Stimulated activated CD4-positive, alpha-beta T cell treated with anti-CD3 and anti-CD28 coated beads, Interleukin-15, amount 100 ng/mL, for 24 hours (primary cell): ENCODE measurements at places on chromosomes 13 and 19.

DNA sequence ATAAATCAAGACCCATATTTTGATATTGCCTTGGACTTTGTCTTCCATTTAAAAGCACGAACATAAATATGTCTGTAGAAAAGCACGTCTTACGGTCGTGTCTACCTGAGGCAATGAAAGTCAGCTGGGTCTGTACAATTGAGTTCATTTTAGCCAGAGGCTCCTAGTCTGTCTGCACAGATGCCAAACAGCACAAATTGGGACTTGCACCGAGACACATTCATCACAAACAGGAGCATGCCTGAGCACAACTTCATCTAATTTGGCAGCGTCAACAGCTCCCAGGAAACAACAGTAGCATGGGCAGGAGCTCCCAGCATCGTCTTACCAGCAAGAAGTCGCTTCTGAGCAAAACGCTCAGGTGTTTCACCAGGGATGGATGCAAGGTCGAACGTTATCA is 687.0 kb downstream of the EFNB2 start:
- no peak for DNase-seq

- DNase-seq: no peak
Measured at GRCh38 chr19:17627921-17628320, 60.2 kb downstream of the UNC13A start.

DNA sequence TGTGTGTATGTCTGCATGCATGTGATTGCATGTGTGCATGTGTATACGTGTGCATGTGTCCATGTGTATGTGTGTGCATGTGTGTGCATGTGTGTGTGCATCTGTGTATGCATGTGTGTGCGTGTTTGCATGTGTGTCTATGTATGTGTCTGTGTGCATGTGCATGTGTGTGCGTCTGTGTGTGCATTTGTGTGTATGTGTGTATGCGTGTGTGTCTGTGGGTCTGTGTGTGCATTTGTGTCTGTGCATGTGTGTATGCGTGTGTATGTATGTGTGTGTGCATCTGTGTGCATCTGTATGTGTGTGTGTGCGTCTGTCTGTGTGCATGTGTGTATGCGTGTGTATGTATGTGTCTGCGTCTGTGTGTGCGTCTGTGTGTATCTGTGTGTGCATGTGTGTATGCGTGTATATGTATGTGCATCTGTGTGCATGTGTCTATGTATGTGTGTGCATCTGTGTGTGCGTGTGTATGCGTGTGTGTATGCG is 3.0 kb downstream of the STXBP2 start:
- DNase-seq: no peak

DNA sequence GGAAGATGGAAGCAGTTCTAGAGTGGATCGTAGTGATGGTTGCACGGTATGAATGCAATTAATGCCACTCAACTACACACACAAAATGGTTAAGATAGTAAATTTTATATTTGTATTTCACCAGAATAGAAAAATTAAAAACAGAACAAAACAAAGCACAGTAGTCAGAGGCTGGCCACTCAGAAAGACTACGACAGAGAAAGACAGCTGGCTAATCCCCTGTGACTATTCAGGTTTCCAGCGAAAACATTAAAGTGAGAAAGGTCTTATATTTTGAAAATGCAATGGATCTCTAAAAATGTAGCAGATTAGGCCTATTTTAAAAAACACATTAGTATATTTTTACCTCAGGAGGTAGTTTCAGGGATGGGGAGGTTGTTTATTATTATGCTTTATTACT is 131.3 kb upstream of the POSTN start:
- DNase-seq: no peak

DNA sequence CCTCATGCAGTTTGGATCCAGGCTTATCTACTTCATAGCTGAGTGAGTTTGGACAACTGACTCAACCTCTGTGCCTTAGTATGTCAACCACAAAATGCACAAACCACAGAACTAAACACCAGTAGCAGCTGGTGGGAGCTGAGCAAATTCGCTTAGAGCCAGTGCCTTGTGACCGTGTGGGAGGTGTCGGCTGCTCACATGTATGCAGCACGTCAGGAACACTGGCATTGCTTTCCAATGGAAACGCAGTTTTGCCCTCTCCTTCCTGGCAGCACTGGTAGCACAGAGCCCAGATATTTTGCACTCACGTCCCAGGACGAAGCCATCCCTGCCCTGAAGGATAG is 8.3 kb upstream of the NTN5 start:
- DNase-seq: no peak

DNA sequence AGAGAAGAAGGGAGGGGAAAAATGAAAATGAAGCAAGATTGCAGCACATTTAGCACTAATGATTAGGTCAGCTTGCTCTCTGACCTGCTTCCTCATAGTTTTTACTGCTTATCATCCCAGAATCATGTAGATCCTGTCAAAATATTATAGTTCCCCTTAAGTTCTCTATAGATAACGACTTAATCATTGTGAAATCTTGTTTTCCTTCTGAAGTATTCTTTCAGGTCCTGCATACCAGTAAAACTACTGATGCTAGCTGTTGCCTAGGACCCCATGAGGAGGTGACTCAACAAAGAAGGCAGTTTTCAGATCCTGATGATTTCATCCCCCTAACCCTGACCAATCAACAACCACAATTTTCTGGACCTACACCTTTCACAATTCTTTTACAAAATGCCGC is 1131.7 kb downstream of the SLITRK5 start:
- no peak for DNase-seq

- DNase-seq: no peak
Measured at GRCh38 chr19:45769821-45770191, 754 bp upstream of the SIX5 start.

- DNase-seq: no peak
Measured at GRCh38 chr19:13951799-13952153, 533 bp upstream of the DCAF15 start.

- DNase-seq: no peak
Measured at GRCh38 chr13:110506396-110506795, 55.1 kb downstream of the RAB20 start.

DNA sequence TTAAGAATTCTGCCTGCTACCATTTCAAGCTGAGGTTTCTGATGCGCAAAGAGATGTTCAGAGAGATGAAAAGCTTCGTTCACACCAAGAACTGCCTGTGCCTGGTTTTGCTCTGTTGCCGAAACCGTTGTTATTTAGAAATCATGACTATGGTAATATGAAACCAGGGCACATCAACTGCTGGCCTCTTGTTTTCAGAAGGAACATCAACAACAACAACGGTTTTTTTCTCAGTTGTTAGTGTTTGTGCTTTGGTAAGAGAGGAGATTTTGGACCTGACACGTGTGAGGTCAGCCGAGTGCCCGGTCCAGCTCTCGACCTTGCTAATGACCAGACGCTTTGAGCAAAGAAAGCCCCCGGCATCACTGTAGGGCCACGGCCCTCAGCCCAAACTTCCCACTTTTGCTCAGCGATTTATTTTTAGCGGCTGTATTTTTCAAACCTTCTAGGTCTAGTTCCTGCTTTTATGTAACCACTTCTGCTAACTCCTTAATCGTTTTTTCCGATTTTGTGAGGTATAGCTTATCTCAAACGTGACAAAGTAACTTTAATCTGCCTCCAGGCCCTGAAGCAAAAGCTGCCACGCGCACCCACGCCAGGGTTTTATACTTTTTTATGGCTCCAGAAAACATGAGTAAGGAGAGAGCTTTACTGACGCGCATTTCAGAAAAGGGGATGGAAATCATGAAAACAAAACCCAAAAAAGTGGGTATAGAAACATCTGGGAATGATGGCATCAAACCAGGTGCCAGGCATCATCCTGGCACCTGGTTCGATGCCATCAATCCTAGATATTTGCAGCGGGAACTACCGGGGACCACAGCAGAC is 42.0 kb downstream of the KLF2 start:
- peak; percentile 44 for DNase-seq

GRCh38 chr19:47168065-47168464 is 37.4 kb downstream of the SAE1 start:
- DNase-seq: no peak

GRCh38 chr13:98097749-98098148 is 45.1 kb upstream of the FARP1 start:
- DNase-seq: no peak

GRCh38 chr19:55437410-55437809 is 5.7 kb downstream of the SHISA7 start:
- DNase-seq: peak; percentile 37

DNA sequence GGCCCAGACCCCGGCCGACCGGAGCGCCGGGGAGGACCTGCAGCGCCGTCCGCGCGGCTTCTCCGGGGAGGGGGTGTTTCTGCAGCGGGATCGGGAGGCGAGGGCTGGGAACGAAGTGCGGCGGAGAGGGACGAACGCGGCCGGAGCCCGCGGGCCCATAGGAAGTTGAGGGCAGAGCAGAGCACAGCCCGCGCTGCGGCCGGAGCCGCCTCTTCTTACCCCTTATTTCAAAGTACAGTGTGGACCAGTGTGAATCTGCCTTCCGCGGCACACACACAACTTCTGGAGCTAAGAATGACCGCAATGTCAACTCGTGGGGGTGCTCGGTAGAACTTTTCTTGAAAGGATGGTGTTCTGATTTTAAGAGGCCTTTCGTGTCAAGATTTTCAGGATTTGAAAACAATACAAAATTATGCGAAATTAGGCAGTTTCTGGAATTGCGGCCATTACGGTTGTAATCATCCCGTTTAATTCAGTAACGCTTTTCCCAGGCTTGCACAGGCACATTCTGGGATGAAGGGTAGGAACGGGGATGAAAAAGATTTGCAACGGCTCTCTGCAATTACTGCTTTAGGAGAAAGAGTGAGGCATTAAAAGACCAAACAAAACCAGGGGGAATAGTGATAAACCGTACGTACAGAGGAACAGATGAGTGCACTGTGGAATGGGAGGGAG is 821 bp downstream of the TDRD3 start:
- peak; percentile 58 for DNase-seq

DNA sequence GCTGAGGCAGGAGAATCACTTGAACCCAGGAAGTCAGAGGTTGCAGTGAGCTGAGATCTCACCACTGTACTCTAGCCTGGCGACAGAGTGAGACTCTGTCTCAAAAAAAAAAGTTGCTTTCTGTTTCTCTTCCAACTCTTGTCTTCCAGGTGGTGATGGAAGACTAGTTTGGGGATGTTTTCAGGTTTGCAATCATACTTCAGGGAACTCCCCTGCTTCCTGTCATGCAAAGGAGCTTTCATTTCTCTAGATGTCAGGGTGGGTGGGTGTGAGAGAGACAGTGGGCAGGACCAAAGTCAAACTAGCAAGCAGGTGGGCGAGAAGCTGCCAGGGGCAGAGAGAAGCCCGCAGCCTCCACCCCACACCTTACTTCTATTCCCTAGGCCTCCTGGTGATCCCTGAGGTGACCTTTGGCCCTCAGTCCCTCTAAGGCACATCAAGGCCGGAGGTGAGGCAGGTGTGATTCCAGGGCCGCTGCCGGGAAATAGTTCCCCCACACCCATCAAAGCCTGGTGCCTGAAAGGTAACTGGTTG is 25.7 kb downstream of the CCNE1 start:
- DNase-seq: peak; percentile 64

GRCh38 chr19:54390942-54391577 is 24.2 kb upstream of the TTYH1 start:
- peak; percentile 74 for DNase-seq

- DNase-seq: no peak
Measured at GRCh38 chr13:44760434-44760833, 184.3 kb upstream of the TSC22D1 start.

DNA sequence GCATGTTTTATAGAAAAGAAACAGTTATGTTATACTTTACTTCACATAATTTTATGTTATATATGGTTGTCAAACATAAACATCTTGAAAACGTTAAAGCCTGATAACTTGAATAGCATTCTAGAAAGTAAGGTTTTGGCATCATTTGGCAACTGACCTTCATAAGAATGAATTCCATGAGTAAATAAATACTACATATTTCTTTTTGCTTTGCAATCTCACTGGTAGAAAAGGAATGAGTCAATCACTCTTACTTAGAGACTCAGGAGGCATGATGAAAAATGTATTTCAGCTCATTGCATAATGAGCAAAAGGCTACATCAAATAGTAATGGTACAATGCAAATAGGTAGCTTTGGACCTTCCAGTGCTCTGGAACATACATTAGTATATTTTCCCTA is 1381.9 kb downstream of the EFNB2 start:
- no peak for DNase-seq

GRCh38 chr13:95073747-95074311 is 227.4 kb downstream of the ABCC4 start:
- no peak for DNase-seq

- DNase-seq: no peak
Measured at GRCh38 chr13:87877477-87877876, 206.3 kb downstream of the SLITRK5 start.

DNA sequence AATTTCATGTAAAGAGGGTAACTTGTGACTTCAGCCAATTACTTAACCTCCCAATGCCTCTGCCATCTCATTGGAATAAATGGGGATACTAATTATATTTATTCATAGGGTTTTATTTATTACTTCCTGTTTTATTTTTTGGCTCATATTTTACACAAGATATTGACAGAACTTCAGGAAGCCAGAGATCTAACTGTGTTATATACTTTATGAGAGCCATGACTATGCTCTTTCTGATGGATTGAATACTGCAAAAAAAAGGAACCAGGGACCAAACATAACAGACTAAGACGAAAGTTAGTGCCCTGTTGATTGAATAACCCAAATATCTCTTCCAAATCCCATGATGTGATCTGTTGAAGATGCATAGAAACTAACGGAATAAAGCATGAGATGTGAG is 243.3 kb upstream of the STARD13 start:
- no peak for DNase-seq

DNA sequence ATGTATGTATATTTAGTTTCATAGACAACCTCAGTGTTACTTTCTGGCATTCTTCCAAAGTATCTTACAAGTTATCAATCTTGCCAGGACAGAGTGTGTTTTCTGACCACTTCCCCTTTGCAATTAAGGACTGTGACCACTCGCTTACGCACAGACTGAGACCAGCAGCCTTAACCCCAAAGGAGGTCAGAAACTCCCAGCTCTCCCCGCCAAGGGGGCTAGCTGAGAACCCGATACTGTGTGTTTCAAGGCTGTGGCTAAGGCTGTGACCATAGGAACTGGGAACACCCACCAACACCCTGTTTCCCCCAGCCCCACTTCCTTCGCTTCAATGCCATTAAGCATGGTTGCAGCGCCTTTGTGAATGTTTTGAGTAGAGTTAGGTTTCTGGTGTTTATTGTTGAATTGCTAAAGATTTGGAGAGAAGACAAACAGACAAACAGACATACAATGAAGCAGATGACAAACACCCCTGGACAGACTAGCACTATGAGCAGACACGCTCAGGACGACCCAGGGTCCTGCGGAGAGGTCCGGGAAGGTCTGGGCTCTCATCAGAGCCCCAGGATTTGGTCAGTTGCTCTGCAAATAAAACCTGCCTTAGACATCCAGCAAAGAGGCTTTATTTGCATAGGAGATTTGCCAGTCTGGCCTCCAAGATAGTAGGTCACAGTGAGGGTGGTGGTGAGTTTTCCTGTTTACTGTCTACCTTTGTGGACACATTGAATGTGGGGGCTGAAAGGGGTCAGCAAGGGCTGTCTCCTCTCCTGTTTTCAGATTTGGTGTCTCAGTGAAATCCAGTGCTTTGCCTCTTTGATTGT is 25.0 kb upstream of the TNFSF11 start:
- no peak for DNase-seq
